ENCODE measurements at places on chromosomes 2 and 18.

DNA sequence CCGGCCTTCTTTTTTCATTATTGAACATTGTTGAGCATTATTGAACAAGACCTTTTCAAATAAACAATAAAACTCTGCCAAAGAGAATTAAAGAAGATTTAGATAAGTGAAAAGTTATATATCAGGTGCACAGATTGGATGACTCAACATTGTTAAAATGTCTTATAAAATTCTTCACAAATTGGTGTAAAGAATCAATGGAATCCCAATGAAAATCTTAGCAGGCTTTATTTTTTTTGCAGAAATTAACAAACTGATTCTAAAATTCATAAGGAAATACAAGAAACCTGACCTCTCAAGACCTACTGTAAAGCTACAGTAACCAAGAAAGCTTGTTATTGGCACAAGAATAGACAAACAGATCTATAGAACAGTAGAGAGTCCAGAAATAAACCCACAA is 70.3 kb downstream of the LAMA1 start:
- no peak for DNase-seq

DNA sequence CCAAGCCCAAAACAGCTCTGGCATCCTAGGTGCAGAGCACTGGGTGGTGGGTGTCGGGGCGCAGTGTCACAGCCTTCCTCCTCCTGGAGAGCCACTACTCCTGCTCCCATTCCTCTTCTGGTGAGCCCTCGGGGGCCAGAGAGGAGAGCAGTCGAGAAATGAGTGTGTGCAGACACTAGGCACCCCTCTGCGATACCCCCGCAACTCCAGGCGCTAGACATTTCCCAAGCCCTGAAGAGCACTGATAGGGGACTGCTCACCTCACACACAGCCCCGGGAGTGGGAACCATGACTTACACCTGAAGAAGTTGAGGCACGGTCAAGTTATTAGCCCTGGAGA is 54.2 kb downstream of the FAM168B start:
- no peak for DNase-seq

DNA sequence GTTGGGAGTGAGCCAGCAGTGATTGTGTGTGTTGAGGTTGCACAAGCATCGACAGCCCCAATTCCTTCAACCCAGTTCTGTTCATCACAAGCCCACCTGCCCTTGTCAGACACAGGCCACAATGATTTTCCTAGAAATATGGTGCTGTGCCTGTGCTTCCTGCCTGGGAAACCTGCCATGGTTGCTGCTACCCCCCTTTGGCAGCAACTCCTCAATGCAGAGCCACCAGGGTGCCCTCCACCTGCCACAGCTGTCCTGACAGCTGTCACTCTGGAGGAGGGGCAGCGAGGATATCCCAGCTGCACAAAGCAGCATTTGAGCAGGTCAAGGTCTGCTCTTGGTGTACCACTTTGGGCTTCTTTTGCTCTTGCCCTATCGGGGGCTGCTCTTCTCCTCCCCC is 27.1 kb downstream of the SMIM21 start:
- DNase-seq: no peak

- DNase-seq: no peak
Observed at GRCh38 chr2:104687147-104687546, 166.8 kb upstream of the POU3F3 start.

GRCh38 chr2:113976277-113976928 is 86.5 kb downstream of the ACTR3 start:
- DNase-seq: no peak

DNA sequence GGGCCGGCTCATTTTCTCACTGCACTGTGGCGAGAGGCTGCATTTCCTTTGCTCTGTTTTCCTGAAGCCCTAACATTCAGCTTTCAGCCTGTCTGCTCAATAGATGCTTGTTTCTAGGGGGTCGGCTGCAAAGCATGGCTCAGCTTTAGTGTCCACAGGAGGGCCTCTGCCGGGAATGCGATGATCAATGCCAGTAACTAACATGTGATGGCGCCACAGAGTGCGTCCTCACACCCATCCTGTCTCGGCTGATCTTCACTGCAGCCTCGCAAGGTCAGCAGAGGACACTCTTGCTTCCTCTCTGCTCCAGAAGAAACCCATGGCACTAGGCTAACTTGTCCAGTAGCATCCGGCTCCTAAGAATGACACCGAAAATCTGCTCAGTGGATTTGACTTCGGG is 156.4 kb upstream of the PXDN start:
- no peak for DNase-seq

DNA sequence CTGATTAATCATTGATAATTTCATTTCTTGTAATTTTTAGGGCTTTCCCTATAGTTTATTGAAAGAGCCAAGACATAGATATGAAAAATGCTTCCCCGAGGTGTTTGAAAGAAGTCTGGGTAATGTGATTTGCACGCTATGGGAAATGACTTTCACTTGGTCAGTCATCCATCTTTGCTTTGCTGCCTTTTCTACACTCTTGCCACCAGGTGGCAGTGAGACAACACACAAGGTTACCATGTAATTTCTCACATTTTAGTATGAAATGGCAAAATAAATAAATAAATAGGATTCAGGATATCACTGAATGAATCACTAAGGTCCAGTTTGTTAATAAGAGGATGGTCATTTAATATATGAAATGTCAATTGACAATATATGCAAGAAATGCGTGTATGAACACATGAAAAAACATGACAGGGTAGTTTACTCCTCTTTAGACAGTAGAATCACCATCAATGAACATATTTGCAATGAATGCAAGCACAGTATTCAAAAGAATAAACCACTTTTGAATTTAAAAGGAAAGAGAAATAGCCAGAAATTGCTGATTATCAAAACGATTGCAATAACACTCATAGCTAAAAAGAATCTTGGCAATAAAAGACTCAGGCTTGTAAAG is 52.2 kb upstream of the KCNH7 start:
- no peak for DNase-seq

DNA sequence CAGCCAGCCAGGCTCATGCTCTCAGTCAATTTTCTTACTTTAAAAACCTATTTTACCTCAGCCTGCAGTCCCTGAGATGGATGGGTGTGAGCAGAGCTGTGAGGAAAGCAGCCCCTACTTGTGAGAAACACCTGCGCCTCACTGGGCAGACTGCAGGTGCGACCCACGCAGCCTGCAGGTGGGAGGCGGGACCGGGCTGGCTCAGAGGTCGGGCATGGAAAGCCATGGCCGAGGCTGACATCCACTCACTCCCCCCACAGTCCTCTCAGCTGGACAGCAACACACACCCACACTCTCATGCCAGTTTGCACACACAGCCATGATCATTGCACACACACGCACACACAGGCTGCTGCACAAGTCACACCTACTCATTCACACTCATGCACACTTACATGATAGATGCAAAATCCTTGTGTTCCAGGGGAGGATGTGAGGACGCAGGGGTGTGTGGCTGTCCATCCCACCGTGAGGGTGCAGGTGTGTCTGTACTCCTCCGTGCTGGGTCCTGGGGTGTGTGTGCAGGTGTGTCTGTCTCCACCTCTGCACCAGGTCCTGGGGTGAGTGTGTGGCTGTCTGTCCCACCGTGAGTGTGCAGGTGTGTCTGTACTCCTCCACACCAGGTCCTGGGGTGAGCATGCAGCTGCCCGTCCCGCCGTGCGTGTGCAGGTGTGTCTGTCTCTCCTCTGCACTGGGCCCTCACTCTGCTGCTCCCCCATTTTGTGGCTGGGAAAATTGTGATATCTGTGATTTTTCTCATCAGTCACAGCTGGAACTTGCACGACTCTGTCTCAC is 166.5 kb downstream of the RTP5 start:
- DNase-seq: no peak

DNA sequence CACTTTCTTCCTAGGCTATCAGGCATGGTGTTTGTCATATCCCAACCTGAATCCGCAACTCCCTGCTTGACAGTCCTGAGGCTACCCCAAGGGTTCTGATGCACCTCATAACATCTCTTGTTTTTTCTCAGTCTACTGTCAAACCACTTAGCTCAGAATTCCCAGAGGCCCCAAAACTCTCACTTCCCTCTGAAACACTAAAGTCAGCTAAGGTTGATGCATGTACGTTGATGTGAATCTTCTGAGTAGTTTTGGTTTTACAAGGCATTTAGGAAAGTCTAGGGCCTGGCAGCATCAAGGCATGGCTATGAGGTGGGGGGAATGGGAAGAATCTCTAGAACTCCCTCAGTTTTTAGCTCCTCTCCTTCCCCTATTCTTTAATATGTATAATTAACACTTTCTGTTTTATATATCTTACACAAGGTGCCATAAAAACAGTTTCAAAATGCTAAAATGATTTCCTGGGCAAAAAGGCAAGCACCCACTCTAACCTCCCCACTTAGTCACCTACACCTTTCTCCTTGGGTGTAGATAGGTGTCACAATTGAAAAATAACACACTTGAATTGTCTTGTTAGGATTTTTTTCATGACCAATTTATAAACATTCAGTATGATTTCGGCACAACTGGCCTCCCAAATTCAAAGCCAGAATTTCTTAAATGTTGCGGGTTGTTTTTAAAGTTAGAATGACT is 71.4 kb upstream of the TANK start:
- no peak for DNase-seq

DNA sequence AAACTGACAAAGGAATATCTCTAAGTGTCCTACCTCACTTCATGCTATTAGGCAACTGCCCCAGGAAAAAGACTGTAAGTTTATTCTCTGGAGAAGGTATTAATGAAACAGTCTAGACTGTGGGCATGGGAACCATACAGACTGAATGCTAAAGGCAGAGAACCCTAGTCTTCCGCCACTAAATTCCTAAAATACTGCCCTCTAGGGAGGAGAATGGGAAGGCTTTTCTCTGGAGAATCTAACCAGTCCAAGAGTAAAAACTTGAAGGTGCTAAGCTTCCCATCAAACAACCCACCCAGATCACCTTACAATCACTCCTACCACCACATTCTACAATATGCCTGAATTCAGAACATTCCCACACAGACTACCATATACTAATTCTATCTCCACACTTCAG is 3.4 kb downstream of the SRBD1 start:
- DNase-seq: no peak

DNA sequence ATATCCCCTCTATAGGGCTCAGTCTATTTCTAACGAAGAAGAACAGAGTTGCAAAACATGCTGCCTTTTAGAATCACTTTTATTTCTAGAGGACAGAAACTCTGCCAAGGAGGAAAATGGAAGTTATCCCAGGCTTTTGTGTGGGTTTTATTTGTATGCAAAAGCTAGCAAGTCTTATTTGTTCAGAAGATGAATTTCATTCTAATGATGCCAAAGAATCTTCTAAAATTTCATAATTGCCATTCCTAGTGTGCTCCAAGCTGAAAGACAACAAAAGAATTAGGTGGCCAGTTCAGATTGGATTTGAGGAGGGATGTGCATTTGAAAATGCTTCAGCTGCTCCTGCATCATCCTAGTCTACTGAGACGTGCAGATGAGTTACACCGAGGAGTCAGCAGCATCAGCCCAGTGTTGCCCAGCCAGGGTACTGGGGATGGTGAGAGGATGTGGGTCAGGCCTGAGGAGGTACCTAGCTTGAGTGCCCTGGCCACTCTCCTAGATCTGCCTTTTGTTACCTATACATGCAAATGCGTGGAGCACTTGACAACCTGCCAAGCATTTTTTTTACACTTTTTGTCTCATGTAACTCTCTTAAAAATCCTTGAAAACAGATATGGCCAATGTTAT is 80.1 kb downstream of the KCNS3 start:
- DNase-seq: no peak

- no peak for DNase-seq
Observed at GRCh38 chr18:37508207-37508606, 57.4 kb downstream of the CELF4 start.

- no peak for DNase-seq
Observed at GRCh38 chr2:206028101-206028500, 57.9 kb downstream of the INO80D start.

DNA sequence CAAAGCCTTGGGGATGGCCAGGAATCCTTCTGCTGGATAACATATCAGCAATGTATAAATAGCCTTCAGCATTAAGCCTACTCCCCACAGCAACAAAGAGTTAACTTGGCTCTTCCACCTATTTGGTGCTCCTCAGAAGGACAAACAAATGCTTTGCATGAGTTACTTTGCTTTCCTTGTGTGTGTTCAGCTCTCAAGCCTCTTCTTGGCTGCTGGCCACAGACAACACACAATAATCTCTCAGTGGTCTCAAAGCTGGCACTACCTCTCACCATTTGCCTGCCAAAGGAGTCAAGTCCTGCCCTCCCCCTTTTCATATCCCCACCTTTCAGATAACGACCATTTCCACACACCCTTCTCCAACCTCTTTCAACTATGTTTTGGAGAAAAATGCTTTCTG is 17.5 kb downstream of the FTCDNL1 start:
- DNase-seq: no peak

DNA sequence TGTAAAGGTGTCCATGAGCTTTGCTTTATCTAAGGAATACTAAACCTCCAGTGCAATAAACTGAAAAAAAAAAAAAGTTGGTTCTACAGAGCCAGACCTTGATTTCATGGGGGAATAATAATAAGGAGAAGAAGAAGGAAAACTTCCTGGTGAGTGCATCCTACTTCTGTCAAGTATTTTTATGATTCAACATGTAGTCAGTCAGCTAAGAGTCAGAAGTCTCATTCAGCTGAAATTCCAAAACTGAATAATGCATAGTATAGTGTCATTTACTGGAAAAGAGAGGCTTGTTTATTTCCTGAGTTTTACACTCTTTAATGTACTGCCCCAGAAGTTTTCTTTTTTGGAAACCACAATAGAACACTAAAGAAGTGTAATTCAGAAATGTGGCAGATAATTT is 77.8 kb upstream of the TACR1 start:
- no peak for DNase-seq

DNA sequence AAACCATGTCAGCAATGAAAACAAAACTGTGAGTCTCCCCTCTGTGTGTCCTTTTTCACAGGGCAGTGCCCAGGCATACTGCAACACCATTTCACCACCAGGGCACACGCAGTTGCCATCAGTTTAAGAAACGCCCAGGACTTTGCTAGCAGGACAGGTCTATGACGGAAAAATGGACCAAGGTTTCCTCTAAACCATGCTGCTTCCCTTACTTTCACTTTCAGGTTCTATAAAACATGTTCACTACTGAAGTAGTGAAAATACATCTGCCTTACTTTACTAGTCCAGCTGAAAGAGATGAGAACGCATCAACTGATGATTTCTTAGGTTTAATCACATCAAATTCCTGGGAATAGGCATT is 110.5 kb downstream of the TCF4 start:
- no peak for DNase-seq

- DNase-seq: no peak
Observed at GRCh38 chr2:215843579-215843978, 169.8 kb downstream of the MREG start.

GRCh38 chr18:9685615-9685890 is 22.5 kb upstream of the RAB31 start:
- no peak for DNase-seq

GRCh38 chr18:46334868-46335281 is 230.7 kb downstream of the HAUS1 start:
- no peak for DNase-seq

- DNase-seq: no peak
Observed at GRCh38 chr18:58858591-58859468, 5.8 kb upstream of the ZNF532 start.

Data from stimulated activated CD8-positive, alpha-beta memory T cell treated with anti-CD3 and anti-CD28 coated beads, Interleukin-12 subunit alpha, Interleukin-12 subunit beta, amount 100 ng/mL, for 1 hour (primary cell).